ENCODE measurements at places on chromosomes 2 and 18.

- peaks cover 3% of the 10 kb centered on the region for H3K4me1 ChIP-seq
- DNase-seq, result no peak
- no peak overlapping the region for H3K4me3 ChIP-seq
- no peaks in the 10 kb centered on the region for H3K36me3 ChIP-seq
Measured at GRCh38 chr2:29055601-29056000, 18.7 kb downstream of the PCARE start.

GRCh38 chr2:134375935-134376334 is 122.1 kb downstream of the MGAT5 start:
- no peaks in the 10 kb centered on the region for H3K36me3 ChIP-seq
- no peak overlapping the region for H3K27ac ChIP-seq

DNA sequence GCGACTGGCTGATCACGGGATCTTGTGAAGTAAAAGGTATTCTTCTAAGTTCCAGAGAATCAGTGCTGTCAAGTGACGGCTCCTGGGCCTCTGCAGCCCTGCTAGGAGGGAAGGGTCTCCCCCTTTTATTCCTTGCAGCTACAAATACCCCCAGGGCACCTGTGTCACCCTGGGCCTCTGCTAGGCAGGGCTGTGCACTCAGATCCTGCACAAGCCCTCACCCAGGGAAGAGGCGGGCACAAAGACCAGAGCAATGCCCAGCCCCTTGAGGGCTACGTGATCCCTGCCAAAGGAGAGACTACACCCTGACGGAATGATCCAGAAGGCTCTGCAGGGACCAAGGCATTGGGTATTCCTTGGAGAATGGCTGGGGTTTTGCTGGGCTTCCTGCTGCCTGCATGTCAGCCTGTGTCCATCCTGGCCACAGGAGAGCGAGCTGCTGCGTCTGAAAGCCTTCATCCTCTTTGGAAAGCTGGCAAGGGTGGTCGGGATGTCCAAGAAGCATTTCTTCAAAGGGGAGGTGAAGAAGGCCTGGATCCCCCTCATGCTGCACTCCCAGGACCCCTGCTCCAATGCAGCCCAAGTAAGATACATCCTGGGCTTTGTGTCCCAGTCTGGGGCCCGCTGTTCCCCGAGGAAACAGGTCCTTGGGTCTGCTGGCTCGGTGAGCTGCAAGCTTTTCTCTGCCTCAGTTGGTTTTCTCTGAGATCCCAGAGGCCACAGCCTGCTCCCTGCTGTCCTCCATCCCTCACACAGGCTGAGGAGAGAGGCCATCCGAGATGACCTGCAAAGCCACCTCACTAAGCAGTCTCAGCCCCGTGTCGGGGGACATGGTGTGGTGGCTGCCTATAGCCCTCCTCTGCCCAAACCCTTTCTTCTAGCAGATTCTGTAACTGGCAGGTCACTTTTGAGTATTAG is 24.9 kb downstream of the HJURP start:
- peaks cover 2% of the 10 kb centered on the region for H3K36me3 ChIP-seq
- no peaks in the 10 kb centered on the region for H3K4me1 ChIP-seq
- no peaks in the 10 kb centered on the region for H3K27me3 ChIP-seq
- no peak overlapping the region for H3K27ac ChIP-seq

DNA sequence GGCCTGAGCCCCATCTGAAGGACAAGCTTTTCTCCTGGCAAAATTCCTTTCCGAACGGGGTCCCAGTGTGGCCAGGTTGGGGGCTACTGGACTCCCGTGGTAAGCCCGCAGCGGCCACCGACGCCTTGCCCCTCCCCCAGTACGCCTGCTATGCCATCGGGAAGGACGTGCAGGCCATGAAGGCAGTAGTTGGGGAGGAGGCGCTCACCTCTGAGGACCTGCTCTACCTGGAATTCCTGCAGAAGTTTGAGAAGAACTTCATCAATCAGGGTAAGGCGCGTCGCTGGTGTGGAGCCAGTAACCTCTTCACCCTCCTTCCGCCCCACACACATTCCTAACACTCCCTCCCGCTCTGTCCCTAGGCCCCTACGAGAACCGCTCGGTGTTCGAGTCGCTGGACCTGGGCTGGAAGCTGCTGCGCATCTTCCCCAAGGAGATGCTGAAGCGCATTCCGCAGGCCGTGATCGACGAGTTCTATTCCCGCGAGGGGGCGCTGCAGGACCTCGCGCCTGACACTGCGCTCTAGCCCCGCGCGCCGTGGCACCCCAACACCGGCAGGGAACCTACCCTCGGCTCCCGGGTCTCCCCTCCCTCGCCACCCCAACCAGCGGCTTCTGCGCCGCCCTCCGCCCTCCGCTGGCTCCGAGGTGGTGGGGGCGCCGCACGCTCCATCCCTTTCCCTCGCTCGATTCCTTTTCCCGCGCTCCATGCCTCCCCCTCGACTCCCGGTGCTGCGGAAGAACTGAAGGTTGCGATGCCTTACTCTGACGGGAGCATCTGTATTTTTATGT is 13.6 kb upstream of the ANKRD53 start:
- peaks cover 2% of the 10 kb centered on the region for H3K4me1 ChIP-seq
- peaks cover 3% of the 10 kb centered on the region for H3K27me3 ChIP-seq
- no peak overlapping the region for H3K4me3 ChIP-seq
- DNase-seq, result no peak
- H3K36me3 ChIP-seq, result no peaks in the 10 kb centered on the region

DNA sequence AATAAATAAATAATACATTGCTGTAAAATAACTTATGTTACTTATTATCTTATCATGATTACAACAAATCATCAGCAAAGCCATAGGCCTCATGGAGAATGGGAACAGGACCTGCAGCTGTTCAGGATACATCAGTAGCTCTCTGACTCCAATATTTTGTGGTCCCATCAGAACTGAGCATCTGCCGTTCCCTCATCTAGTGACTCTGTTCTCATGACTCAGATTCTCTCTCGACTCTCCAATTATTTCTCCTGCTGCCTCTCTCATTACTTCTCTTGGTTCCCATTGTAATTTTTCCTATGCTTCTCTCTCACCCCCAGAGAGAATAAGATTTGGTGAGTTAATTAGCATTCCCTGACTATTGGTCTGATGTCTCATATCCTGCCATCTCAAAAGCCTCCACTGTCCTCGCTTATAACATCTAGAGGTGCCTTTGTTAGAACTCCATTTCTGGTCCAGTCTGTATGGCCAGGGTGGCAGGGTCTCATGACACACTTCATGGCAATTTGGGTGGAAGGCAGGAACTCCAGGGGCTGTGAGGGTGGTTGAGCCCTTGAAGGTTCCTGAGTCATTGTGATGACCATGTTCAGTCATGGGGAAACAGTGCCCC is 78.0 kb upstream of the TANC1 start:
- peaks cover 12% of the 10 kb centered on the region for H3K4me1 ChIP-seq
- H3K4me3 ChIP-seq, result no peak overlapping the region
- no peak overlapping the region for H3K27ac ChIP-seq
- no peaks in the 10 kb centered on the region for H3K27me3 ChIP-seq
- H3K36me3 ChIP-seq, result no peaks in the 10 kb centered on the region
- DNase-seq, result no peak

DNA sequence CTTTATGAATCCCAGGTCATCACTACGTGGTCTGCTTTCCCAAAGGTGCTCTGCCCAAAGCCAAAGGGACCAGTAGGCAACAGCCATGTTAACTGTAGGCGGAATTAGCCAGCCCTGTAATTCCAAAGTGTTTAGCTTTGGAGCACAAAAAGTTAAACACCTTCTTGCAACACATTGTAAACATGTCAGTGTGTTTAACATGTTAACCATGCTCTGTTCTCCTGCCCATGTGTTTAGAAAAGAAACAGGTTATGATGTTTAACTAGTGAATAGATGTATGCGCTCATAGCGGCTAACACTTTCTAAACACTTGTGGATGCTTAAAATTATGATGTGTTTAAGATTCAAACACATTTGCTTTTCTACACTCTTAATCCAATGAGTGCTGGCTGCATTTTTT is 292.4 kb downstream of the SRBD1 start:
- H3K27me3 ChIP-seq, result no peaks in the 10 kb centered on the region
- H3K4me1 ChIP-seq, result peaks cover 2% of the 10 kb centered on the region
- no peak overlapping the region for H3K27ac ChIP-seq
- H3K36me3 ChIP-seq, result no peaks in the 10 kb centered on the region

- H3K4me3 ChIP-seq, result no peak overlapping the region
- H3K4me1 ChIP-seq, result no peaks in the 10 kb centered on the region
- H3K27me3 ChIP-seq, result no peaks in the 10 kb centered on the region
- H3K27ac ChIP-seq, result no peak overlapping the region
- DNase-seq, result peak; percentile 2
Measured at GRCh38 chr2:146317959-146318358, 1526.9 kb upstream of the ACVR2A start.

GRCh38 chr2:24824966-24825882 is 32.0 kb downstream of the CENPO start:
- no peaks in the 10 kb centered on the region for H3K27me3 ChIP-seq
- no peak for DNase-seq
- no peak overlapping the region for H3K4me3 ChIP-seq
- peaks cover 19% of the 10 kb centered on the region for H3K36me3 ChIP-seq
- H3K4me1 ChIP-seq, result no peaks in the 10 kb centered on the region

DNA sequence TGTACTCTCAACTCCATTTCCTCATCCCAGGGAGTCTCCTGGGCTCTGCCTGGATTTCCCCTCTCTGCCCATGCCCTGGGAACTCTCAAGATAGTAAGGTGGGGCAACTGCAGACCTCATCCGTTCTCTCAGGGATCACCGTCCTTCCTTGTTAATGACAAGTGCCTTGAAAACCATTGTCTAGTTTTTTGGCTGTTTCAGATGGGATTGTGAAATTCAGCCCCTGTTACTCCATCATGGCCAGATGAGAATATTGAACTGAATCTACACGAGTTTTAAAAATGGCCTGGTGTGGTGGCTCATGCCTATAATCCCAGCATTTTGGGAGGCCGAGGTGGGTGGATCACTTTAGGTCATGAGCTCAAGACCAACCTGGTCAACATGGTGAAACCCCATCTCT is 665 bp upstream of the HRH4 start:
- H3K4me3 ChIP-seq, result no peak overlapping the region
- no peak for DNase-seq
- H3K27ac ChIP-seq, result no peak overlapping the region
- no peaks in the 10 kb centered on the region for H3K36me3 ChIP-seq

GRCh38 chr2:240989451-240990265 is 8.8 kb upstream of the SNED1 start:
- H3K27me3 ChIP-seq, result no peaks in the 10 kb centered on the region
- no peak overlapping the region for H3K4me3 ChIP-seq
- H3K27ac ChIP-seq, result no peak overlapping the region
- H3K36me3 ChIP-seq, result no peaks in the 10 kb centered on the region
- DNase-seq, result no peak
- H3K4me1 ChIP-seq, result no peaks in the 10 kb centered on the region

DNA sequence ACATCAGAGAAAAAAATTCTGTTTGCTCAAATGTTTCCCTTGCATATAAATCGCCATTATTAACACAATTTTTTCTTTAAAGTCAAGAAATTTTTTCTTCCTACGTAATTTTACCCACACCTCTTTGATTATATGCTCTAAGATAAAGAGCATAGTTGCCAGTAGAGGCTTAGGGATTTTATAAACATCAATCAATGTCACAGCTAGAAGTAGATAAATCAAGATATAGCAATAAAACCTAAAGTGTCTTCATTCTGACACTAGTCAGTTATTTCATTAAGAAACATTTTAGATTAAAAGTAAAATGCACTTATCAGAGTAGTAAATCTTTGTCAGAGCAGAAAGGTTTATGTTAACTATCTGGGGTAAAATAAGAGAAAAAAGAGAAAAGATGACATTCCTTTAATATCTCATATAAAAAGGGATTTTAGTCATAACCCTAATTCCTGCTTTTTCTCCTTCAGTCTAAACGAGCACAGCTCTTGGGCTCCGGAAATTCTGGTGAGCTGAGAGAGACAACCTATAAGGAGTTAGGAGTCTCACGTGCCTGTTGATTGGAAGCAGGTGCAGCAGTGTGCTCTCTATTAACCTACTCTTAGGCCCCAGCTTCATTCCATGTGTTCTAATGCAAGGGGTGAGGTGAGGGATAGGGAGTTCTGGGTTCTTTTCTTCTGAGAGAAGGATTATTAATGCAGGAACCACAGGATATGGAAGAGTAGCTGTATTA is 172.4 kb upstream of the GULP1 start:
- no peaks in the 10 kb centered on the region for H3K27me3 ChIP-seq
- no peaks in the 10 kb centered on the region for H3K36me3 ChIP-seq
- no peak for DNase-seq
- H3K27ac ChIP-seq, result no peak overlapping the region
- H3K4me1 ChIP-seq, result no peaks in the 10 kb centered on the region

- H3K4me3 ChIP-seq, result no peak overlapping the region
- no peak for DNase-seq
- no peak overlapping the region for H3K27ac ChIP-seq
Measured at GRCh38 chr2:33118651-33119050, 171.9 kb downstream of the LTBP1 start.

DNA sequence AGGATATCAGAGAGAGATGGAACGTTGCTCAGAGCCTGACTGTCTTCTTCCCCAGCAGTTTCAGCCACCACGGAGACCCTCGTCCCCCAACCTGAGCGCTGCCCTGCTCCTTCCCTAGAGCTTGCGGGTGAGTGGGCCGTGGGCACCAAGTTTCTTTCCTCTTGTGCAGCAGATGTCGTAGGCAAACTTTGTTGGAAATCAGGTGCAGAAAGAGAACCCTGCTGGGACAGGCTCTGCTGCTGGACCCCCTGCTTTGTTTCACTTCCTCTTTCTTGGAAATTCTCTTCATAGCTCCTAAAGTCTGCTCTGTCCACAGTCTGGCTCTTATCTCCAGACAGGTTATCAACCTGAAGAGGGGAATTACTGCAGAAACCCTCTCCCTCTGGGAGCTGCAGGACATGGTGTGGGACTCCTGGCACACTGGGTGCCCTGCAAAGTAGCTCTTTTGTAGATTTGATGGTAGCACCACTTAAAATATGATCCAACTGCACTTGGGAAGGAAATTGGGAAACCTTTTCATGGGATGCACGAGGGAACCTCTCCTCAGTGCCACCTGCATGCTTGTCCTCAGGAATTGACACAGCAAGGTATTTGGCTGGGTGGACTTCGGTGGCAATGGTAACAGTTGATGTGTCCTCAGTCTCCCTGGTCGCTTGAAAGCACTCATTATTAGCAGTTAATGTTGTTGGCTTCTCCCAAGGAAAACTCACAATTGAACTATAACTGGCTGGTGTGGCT is 92.2 kb downstream of the ALPK2 start:
- no peaks in the 10 kb centered on the region for H3K36me3 ChIP-seq
- no peak overlapping the region for H3K27ac ChIP-seq
- H3K4me1 ChIP-seq, result peaks cover 20% of the 10 kb centered on the region
- no peaks in the 10 kb centered on the region for H3K27me3 ChIP-seq
- DNase-seq, result no peak

- no peaks in the 10 kb centered on the region for H3K4me1 ChIP-seq
- no peak overlapping the region for H3K4me3 ChIP-seq
Measured at GRCh38 chr2:51011693-51012092, 20.2 kb downstream of the NRXN1 start.

- H3K27me3 ChIP-seq, result no peaks in the 10 kb centered on the region
- no peak overlapping the region for H3K27ac ChIP-seq
- DNase-seq, result no peak
- no peak overlapping the region for H3K4me3 ChIP-seq
- no peaks in the 10 kb centered on the region for H3K36me3 ChIP-seq
Measured at GRCh38 chr2:28108143-28108542, 217.6 kb downstream of the BABAM2 start.
